ENCODE measurements at places on chromosomes 4 and X. TPM values are rescaled to one million over a fixed set of nuclear protein-coding genes. Genes with fewer than 3 reads are reported as not detected.

GPR143 gene
- 0.42 TPM for total RNA-seq

SLC6A14 gene
- not detected for total RNA-seq

ANOS1 gene
- total RNA-seq: 0.06 TPM

TXK gene
- total RNA-seq: 0.14 TPM

SSX2B gene
- not detected for total RNA-seq

CXCL1 gene
- total RNA-seq: 4.3 TPM

XK gene
- 0.43 TPM for total RNA-seq

LAP3 gene
- total RNA-seq: 36.4 TPM

DCAF12L1 gene
- not detected for total RNA-seq

VCX3B gene
- not detected for total RNA-seq

Measured in A549 treated with dexamethasone at 1 μM for 4 hours (cell line).